ENCODE measurements at places on chromosomes 12 and 14. TPM values are rescaled to one million over a fixed set of nuclear protein-coding genes. Genes with fewer than 3 reads are reported as not detected.

Gene P2RX2
- total RNA-seq, result not detected

Gene AMN
- total RNA-seq, result 0.86 TPM

Gene CIROP
- not detected for total RNA-seq

GRCh38 chr12:2335513-2335912 lies 282.7 kb downstream of the CACNA1C start:
- no peak overlapping the region for H3K4me3 ChIP-seq
- H3K4me1 ChIP-seq, result peaks cover 85% of the 10 kb centered on the region
- no peak for DNase-seq
- no peaks in the 10 kb centered on the region for H3K27me3 ChIP-seq
- H3K27ac ChIP-seq, result peak overlapping the region; percentile 100
- H3K36me3 ChIP-seq, result peaks cover 2% of the 10 kb centered on the region

DNA sequence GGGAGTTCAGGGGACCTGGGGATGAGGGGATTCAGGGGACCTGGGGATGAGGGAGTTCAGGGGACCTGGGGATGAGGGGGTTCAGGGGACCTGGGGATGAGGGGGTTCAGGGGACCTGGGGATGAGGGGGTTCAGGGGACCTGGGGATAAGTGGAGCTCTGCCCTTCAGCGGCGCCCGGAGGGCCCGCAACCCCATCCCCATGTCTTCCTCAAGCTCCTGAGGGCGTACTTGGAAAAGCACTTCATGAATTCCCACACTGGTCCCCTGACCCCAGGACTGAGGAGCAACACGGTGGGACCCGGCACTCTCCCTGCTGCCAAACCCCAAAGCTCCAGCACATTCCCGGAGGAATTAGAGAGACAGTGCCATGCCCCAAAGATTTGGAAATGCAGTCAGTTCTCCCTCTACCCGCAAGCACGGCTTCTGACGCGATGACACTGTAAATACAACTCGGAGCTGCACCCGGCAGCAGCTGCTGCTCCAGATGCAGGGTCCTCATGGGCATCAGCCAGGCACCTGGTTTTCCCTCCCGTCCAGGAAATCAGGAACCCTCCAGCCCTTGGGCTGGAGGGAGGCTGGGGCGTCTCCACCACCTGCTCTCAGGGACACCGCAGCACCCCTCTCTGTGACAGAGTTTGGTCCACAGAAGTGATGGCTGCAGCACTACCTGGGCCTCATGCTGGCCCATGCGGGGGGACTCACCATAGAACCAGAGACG lies 32.8 kb upstream of the C14orf180 start:
- H3K36me3 ChIP-seq, result no peaks in the 10 kb centered on the region
- no peak overlapping the region for H3K4me3 ChIP-seq
- DNase-seq, result peak; percentile 80
- no peaks in the 10 kb centered on the region for H3K4me1 ChIP-seq
- H3K27me3 ChIP-seq, result peaks cover 19% of the 10 kb centered on the region

- no peak overlapping the region for H3K27ac ChIP-seq
- H3K36me3 ChIP-seq, result no peaks in the 10 kb centered on the region
- DNase-seq, result no peak
- no peaks in the 10 kb centered on the region for H3K4me1 ChIP-seq
- H3K4me3 ChIP-seq, result no peak overlapping the region
These were observed 136.5 kb upstream of the CPM start for GRCh38 chr12:69069479-69069878.
